A549 treated with Hydrocortisone at 1 μM for 4 hours (cell line): ENCODE measurements at places on chromosomes 3 and 15. TPM values are rescaled to one million over a fixed set of nuclear protein-coding genes. Genes with fewer than 3 reads are reported as not detected.

CISH gene
- 0.52 to 0.74 TPM (median 0.66 TPM) in 5 replicates for total RNA-seq

KLHL18 gene
- total RNA-seq: 17.5 to 19.3 TPM (median 18.2 TPM) in 5 replicates

SKOR1 gene
- total RNA-seq: 0.02 to 0.07 TPM (median 0.05 TPM) in 5 replicates

ZNF80 gene
- total RNA-seq: not detected in 5 replicates

C3orf49 gene
- not detected in 5 replicates for total RNA-seq

GTF2A2 gene
- total RNA-seq: 148 to 190 TPM (median 177 TPM) in 5 replicates

RAD51 gene
- total RNA-seq: 17.6 to 20.1 TPM (median 18.0 TPM) in 5 replicates

SGO1 gene
- total RNA-seq: 13.2 to 19.3 TPM (median 15.4 TPM) in 5 replicates

LYSMD2 gene
- total RNA-seq: 19.7 to 28.0 TPM (median 25.4 TPM) in 5 replicates

RAB6B gene
- total RNA-seq: 2.0 to 3.6 TPM (median 2.1 TPM) in 5 replicates

EXD1 gene
- total RNA-seq: 0.06 to 0.22 TPM in 2 of 5 replicates, not detected in the others

SLC28A1 gene
- 0.03 to 0.06 TPM in 2 of 5 replicates, not detected in the others for total RNA-seq

PIK3R4 gene
- 13.5 to 18.8 TPM (median 16.3 TPM) in 5 replicates for total RNA-seq

BUB1B gene
- 25.8 to 34.3 TPM (median 28.4 TPM) in 5 replicates for total RNA-seq

PLA2G4B gene
- total RNA-seq: 0.90 to 2.6 TPM (median 1.6 TPM) in 5 replicates

HTR3E gene
- total RNA-seq: not detected in 5 replicates

GAP43 gene
- total RNA-seq: 0.06 to 0.15 TPM in 2 of 5 replicates, not detected in the others

DALRD3 gene
- total RNA-seq: 20.3 to 25.8 TPM (median 24.4 TPM) in 5 replicates

GP5 gene
- not detected in 5 replicates for total RNA-seq

C2CD4A gene
- 0.06 to 0.32 TPM (median 0.12 TPM) in 5 replicates for total RNA-seq

THAP10 gene
- total RNA-seq: 3.9 to 5.4 TPM (median 4.7 TPM) in 5 replicates

EFL1 gene
- 20.0 to 27.8 TPM (median 23.6 TPM) in 5 replicates for total RNA-seq

MORC1 gene
- not detected in 5 replicates for total RNA-seq

P2RY13 gene
- not detected in 5 replicates for total RNA-seq

XCR1 gene
- not detected in 5 replicates for total RNA-seq

SEMA7A gene
- total RNA-seq: 1.3 to 1.7 TPM (median 1.5 TPM) in 5 replicates

FANCD2 gene
- 16.5 to 24.4 TPM (median 18.0 TPM) in 5 replicates for total RNA-seq

SHC4 gene
- total RNA-seq: 0.60 to 0.93 TPM (median 0.86 TPM) in 5 replicates

BCL2A1 gene
- total RNA-seq: 9.5 to 12.8 TPM (median 10.3 TPM) in 5 replicates

ALDH1L1 gene
- total RNA-seq: 0.12 to 0.30 TPM (median 0.21 TPM) in 5 replicates

LMLN gene
- total RNA-seq: 1.9 to 2.6 TPM (median 2.2 TPM) in 5 replicates

NOP10 gene
- total RNA-seq: 454 to 578 TPM (median 540 TPM) in 5 replicates

KCNMB2 gene
- total RNA-seq: not detected in 5 replicates

MYO9A gene
- 7.8 to 15.6 TPM (median 12.3 TPM) in 5 replicates for total RNA-seq

RNF123 gene
- total RNA-seq: 11.6 to 15.1 TPM (median 13.7 TPM) in 5 replicates

SNURF gene
- total RNA-seq: 5.2 to 16.4 TPM (median 10.8 TPM) in 5 replicates

OXSR1 gene
- total RNA-seq: 27.9 to 45.9 TPM (median 33.7 TPM) in 5 replicates

POU1F1 gene
- total RNA-seq: not detected in 5 replicates

PRRT3 gene
- total RNA-seq: 1.4 to 1.9 TPM (median 1.6 TPM) in 5 replicates

C15orf40 gene
- total RNA-seq: 43.7 to 49.0 TPM (median 47.5 TPM) in 5 replicates

RTP1 gene
- total RNA-seq: not detected in 5 replicates

CAND2 gene
- 0.36 to 0.67 TPM (median 0.37 TPM) in 5 replicates for total RNA-seq
